NCI-H1105 (cell line): ENCODE measurements at places on chromosomes 1 and 21.

DNA sequence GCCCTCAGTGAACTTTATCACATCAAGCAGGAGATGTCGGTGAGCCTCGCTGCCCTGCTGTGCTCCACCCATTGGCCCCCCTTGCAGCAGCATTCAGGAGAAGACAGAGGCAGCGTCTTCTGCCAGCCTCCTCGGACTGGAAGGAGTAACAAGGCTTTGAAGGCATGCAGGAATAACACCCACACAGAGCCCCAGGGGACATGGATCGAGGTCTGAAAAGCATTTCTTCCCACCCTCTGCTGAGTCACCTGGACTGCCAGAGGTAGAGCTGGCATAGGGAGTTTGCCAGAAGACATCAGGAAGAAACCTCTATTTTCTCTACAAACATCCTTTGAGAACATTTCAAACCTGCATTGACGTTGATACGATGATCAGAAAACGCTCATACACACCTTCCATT, 42.9 kb downstream of the COL18A1 start:
- DNase-seq: no peak

GRCh38 chr21:27582246-27582947, 615.5 kb upstream of the ADAMTS5 start:
- no peak for DNase-seq

GRCh38 chr1:100198596-100198995, 20.5 kb upstream of the LRRC39 start:
- DNase-seq: no peak

DNA sequence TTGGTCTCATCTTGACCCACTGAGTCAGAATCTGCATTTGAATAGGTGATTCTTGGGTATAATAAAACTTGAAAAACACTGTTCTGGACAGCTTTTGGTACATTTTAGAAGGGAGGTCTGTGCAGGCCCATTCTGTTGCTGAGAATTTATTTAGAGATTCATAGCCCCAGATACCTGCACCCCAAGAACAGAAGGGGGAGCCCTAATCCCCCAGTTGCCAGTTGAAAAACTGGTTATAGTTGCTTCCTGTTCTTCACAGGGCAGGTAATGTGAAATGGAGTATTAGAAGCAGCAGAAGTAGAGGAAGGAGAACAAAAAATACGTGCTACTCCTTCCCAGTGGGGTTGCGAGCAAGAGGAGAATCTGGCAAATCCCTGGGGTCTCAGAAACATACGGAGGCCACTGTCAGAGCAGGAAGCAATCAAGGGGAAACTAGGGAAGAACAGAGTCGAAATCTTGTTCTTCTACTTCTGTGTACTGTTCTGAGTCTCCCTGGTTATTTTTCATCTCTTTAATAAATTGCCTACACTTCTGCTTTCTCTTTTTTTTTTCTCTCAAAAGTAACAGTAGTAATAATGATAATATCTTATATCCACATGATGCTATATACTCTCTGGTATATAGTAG, 4.6 kb upstream of the CLCA2 start:
- no peak for DNase-seq

DNA sequence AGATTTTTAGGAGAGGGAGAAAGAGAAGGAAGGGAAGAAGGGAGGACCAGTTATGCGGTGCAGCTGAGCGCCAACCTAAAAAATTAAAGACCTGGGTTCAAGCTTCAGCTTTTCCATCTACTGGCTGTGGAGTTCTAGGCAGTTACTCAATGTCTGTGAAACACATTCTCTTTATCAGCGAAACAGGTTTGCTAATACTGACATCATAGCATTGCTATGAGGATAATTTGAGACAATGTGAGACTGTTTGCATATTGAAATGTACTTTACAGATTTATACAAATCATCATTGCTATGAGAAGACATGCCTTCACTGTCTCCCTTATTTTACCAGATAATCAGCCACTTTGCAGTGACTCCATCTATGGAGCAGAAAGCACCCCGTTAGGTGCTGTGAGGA, 222.9 kb upstream of the SGIP1 start:
- no peak for DNase-seq

- no peak for DNase-seq
Measured at GRCh38 chr1:44389437-44389836, 15.6 kb upstream of the RNF220 start.

DNA sequence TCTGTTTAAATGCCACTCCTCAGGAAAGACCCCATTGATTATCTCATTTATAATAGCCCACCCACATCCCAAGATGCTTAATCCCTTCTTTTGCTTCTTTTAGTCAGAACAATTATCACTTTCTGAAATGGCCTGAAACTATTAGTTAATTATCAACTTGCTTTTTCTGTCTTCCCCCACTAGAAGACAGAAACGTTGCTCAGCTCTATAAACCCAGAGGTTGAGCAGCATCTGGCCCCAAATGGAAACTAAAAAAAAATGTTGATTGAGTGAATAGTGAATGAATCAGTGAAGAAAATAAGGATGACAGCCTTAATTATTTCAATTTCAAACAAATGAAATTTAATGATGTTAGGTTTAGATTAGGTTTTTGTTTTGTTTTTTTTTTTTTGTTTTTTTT, 38.2 kb upstream of the PIGC start:
- no peak for DNase-seq
